Amniotic epithelial cell (primary cell): ENCODE measurements at places on chromosomes 5 and 9.

DNA sequence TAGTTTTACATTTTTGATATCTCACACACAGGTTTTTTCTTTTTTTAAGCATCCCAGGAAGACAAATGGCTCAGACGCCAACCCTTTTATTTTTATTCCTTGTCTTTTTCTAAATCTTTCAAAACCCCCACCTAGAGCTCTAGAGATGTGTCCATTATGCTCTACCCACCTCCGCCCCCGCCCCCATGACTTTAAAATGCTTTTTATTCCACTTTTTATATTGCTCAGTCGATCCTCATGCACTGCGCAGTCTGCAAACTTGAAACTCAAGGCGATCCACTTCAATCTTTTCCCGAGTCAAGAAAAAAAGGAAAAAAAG is 411 bp upstream of the MAT2B start:
- no peak for DNase-seq

DNA sequence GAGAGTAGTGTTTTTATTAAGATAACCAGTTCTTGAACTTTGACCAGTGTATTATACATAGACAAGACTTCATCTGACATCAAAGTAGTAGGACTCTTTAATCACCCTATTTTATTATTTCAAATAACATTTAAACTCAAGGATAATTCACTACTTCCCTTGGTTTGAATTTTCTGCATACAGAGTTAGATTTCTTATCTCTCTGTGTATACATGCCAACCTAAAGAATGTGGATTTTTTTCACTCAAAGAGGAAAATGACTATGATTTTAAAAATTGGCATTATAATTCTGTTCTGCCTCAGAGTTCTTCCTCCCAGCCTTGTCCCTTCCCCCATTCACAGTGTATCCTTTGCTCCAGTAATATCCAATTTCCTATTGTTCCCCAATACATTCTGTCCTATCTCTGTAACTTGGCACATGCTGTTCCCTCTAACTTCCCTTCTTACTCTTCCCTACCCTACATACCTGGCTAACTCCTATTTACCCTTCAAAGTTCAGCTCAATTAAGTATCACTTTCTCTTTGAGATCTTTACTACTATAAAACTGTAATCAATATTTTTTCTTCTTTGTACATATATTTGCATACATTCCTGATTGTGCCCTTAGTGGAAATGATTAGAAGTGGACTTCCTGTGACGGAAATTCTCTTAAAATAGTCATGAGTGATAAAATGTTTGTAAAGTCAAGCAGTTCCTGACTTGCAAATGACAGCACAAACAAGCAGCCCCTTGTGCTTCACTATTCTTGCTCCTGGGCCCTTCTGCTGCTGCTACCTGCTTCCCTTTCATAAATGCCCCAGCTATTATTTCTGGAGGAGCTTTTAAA is 38.1 kb upstream of the DENND4C start:
- DNase-seq = no peak

- DNase-seq = no peak
Observed at GRCh38 chr5:120684213-120684612, 220.1 kb downstream of the PRR16 start.

DNA sequence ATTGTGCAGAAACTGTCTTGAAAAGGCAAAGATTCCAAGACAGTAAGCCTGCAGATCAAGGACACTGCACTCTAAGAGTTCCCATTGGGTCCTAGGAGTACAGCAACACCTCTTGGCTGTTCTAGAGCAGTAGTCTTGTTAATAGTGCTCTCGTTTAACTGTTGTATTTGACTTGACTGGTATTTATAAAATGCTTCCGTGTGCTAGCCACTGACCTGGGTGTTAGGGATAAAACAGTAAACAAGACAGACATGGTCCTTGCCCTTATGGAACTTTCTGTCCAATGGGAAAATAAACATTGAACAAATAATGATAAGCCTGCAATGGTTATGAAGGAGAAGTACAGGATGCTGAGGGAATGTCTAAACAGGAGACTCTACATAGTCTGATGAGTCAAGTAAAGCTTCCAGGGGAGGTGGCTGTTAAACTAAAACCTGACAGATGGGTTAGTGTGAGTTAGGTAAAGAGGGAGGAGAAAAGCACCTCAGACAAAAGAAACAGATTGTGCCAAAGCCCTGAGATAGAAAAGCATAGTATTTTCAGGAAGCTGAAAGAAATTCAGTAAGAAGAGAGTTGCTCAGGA is 33.3 kb downstream of the TDRD7 start:
- no peak for DNase-seq

DNA sequence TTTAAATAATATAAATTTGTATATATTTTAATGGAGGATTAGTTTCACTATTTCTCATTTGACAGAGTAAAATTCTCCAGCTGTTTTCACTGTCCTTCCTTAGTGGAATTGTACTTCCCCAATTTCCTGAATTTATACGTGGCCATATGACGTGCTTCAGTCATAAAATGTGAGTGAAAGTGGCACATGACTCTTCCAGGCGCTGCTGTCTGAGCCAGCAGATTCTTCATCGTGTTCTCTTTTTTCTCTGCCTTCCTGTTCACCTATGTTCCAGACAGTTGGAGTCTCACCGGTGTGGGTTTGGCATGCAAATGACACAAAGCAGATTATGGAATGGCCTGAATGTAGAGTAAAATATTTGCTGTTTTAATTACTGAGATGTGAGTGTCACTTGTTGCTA is 684.1 kb downstream of the SEMA5A start:
- DNase-seq = no peak

GRCh38 chr5:137831526-137831925 is 36.1 kb upstream of the MYOT start:
- no peak for DNase-seq

DNA sequence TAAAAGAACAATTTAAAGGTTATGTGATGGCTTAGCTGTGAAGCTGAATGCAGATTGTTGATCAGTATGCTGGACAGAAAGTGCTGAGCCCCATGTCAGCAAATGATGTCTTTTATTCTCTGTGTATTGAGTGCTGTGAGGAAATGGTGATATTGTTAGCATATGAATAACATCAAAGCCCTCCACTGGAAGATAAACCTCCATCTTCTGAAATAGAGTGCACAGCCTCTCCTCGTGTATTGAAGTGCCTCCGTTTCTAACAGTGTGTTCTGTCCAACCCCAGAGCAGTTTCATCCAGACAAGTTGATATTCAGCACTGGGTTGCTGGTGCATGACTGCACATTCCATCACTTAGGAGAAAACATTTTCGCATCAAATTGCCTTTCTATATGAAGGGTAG is 242.9 kb downstream of the CSNK1G3 start:
- DNase-seq = peak; percentile 35

DNA sequence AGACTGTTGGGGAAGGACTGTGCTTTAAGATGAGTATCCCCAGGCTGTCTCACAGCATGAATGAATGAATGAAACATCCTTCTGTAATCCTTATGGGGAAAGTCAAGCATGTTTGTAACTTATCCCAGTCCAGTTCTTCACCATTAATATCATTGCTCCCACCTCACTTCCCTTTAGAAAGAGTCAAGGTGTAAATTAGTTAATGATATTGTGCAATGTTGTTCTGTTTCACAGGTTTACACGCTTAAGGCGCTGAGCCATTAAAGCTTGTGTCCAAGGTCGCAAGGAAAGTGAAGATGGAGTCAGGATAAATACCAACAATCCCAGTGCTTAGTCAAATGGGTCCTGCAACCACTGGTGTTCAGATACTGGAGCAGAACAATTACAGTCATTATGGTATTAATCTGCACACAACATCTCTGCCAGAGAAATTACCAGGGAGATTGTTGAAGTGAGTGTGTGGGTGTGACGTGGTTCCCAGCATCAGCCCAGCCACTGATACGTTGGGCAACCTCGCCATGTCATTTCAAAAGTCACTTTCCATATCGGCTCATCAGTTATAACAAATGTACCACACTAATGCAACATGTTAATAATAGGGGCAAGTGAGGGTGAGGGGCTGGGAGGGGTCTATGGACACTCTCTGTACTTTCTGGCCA is 1.5 kb upstream of the MYO10 start:
- no peak for DNase-seq

GRCh38 chr5:9888501-9888901 is 258.4 kb upstream of the TAS2R1 start:
- DNase-seq = peak; percentile 89

DNA sequence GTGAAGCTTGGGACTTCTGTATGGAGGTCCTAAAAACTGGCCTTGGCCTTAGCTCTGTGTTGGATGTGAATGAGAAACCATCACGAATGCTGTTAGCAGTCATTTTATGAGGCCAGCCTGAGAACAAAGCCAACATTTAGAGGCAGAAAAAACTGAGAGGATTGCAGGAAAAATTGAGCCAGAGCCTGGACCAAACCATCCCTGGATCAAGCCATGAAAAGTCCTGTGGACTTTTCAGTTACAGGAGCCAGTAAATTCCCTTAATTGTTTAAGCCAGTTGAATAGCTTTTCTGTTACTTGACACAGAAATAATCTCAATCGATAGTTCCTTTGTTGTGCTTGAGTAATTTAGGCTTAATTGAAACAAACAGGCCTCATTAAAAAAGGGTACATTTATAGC is 42.6 kb upstream of the SPATA31D4 start:
- DNase-seq = no peak

- DNase-seq = no peak
Observed at GRCh38 chr5:6736524-6737042, 23.4 kb downstream of the TENT4A start.

GRCh38 chr5:8316608-8317280 is 447.8 kb downstream of the MTRR start:
- DNase-seq = no peak

DNA sequence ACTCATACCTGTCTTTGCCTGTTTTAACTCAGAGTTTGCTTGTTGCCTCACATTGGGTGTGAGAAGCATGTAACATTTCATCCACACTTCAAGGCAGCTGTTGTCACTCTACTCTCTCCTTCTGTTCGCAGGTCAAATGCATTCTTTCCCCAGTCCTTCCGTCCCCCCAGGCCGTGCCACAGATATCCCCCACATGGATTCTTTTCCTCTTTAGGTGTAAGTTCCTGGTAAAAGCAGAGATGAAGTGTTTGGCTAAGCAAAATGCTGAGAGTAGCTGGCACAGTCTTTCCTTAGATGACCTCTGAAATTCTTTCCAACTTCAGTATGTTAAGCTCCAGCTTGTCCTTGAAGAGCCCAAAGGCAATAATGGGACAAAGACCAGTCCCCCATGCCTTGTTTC is 328.2 kb downstream of the SLIT3 start:
- DNase-seq = no peak

GRCh38 chr9:98201102-98201501 is 8.7 kb upstream of the CORO2A start:
- DNase-seq = no peak

DNA sequence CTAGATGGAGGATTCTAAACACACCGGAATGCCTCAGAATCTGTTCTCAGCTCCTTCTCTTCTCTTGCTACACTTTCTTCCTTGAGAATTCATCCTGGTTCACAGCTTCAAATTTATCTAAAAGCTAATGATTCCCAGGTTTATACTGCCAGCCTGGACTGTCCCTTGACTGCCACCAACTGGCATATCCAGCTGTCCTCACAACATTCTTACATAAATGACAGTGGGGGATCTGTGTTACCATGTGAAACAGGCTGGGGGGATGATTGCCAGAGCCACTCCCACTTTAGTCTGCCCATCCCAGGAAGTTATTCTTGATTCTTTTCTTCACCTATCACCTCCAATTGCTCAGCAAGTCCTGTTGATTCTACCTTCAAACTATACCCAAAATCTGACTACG is 27.2 kb upstream of the ZFR start:
- DNase-seq = no peak

GRCh38 chr5:50794812-50795211 is 128.4 kb downstream of the PARP8 start:
- DNase-seq = no peak

DNA sequence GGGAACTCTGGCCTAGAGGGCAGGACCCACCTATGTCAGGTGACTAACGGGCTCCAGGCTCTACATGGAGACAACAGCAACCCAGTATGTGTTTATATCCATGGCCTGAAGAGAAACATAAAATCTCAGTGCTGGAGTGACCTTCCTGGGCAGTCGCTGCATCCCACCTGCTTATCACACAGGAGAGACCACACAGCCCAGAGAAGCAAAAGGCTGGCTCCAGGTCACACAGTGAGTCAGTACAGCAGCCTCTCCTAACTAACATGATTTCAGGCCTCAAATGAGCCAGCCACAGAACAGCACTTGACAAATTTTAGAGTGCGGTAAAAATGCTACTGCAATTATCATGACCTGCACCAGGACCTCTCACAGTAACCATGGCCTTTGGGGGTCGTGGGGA is 54.0 kb upstream of the TGFBR1 start:
- no peak for DNase-seq

DNA sequence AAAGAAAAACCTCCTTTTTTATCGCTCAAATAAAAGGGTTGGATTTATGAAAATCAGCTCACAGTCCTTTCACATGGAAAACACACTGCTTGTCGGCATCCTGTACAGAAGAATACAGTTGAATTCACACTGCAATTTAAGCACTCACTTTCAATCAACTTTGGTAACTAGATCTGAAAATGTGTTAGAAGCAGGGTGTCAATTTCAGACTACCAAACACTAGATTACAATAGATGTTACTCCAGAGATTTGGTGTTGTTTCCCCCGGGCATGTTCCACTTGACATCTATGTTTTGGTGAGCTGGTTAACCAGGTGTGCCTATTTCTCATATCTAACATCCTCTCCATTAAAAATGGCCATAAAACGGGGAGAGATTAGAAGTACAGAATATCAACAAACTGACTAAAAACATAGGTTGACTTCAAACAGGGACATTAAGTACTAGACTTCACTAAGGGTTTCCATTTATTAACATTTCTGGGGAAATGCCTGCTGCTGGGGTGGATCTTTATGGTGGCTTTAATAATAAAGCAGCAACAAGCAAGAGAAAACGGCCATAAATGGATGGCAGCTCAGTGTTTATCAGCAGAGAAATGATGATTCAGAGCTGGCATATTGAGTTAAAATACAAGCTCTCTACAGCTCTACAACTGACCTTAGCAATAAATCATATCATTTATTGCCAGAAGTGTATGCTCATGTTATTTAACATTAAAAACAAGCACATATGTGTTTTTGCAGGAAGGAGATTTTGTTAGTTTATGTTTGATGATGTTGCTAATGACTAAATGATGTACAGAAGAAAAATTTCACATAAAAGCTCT is 158.8 kb downstream of the SLF1 start:
- peak; percentile 26 for DNase-seq

DNA sequence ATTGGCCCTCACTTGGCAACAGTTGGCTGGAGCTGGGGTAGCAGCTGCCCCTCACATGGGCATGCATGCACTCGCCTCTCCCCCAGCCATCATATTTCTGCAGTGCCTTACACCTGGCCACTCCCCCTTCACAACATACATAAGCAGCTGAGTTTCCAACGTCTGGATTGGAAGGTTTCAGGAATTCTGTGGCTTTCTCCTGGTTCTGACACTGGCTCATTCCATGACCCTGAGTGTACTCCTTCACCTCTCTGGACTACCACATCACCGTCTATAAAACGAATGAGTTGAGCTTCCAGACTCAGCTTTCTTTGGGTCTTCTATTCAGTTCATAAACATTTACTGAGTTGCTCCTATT is 84.3 kb downstream of the GALNT10 start:
- peak; percentile 70 for DNase-seq

DNA sequence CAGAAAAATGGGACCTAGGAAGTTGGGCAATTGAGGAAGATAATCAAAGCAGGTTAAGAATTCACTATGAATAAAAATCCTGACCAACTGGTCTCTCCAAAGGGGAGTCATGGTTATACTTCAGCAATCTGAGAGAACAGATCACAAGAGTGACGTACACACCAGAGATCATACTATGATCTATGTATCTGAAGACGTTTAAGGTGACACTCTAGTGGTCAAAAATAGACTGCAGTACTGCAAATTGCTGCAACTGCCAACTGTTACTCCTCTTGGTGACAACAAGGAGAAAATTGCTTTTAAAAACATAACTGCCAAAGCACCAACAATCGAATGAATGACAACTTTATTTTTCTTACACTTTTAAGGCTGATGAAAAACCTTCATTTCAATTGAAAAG is 4.9 kb downstream of the AK6 start:
- DNase-seq = peak; percentile 10
